Activated CD4-positive, alpha-beta T cell treated with anti-CD3 and anti-CD28 coated beads, Interleukin-2, amount 10 ng/mL, durations not matched to agents 7 days and 5 days (primary cell): ENCODE measurements at places on chromosomes 3 and 15. TPM values are rescaled to one million over a fixed set of nuclear protein-coding genes. Genes with fewer than 3 reads are reported as not detected.

GRCh38 chr3:150547045-150547741 is 606 bp downstream of the EIF2A start:
- peaks cover 43% of the 10 kb centered on the region for H3K36me3 ChIP-seq
- H3K4me3 ChIP-seq: peak overlapping the region; percentile 90
- H3K27ac ChIP-seq: peak overlapping the region; percentile 95

DNA sequence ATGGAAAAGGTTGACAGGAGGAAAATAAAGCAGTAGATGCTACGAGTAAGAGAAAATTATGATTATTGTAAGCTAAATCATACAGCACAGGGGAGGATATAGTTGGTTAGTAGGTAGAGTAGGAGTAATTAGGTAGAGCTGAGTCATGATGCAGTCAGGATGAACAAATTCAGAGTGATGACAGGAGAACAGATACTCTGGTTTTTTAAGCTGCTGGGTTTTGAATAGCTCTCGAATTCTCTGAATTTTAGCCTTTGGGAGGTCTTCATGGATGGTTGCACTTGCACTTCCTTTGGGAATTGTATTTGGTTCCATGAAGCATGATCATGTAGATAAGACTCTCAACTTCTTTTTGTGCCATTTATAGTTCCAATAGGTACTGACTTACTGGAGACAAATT is 96.2 kb downstream of the ECT2 start:
- no peaks in the 10 kb centered on the region for H3K4me1 ChIP-seq
- no peak overlapping the region for H3K27ac ChIP-seq
- no peaks in the 10 kb centered on the region for H3K36me3 ChIP-seq
- no peak overlapping the region for H3K4me3 ChIP-seq

DNA sequence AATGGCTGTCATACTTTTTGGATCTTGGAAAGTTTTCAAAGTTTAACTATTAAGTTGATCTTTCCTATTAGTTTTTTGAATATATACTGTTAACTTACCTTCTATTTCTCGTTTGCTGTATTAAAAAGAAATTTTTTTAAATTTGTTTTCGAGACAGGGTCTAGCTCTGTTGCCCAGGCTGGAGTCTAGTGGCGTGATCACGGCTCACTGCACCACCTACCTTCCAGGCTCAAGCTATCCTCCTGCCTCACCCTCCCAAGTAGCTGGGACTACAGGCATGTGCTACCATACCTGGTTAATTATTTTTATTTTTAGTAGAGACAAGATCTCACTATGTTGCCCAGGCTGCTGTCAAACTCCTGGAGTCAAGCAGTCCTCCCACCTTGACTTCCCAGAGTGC is 4.6 kb downstream of the KNL1 start:
- peaks cover under 1% of the 10 kb centered on the region for H3K27me3 ChIP-seq
- peaks cover 25% of the 10 kb centered on the region for H3K36me3 ChIP-seq
- DNase-seq: no peak
- H3K27ac ChIP-seq: no peak overlapping the region
- peaks cover 19% of the 10 kb centered on the region for H3K4me1 ChIP-seq

DNA sequence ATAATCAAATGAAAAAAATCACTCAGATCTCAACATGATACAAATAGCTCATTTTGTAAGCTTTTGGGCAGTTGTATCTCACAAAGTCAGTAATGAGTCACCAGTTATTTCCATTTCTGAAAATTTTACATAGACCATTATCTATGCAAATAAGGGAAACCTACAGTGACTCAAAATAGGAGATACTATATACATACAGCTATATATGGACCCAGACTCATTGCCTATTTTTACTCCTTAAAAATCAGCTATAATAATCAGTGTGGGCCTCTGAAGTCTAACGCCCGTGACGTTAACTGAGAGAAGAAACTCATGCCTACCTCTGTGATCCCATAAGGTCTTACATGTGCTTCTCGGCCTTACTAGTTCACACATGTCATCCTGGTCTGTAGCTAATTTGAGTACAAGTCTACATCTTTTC is 31.6 kb downstream of the LRIG1 start:
- DNase-seq: no peak
- H3K36me3 ChIP-seq: peaks cover 14% of the 10 kb centered on the region
- H3K4me3 ChIP-seq: no peak overlapping the region
- peaks cover 60% of the 10 kb centered on the region for H3K4me1 ChIP-seq
- no peaks in the 10 kb centered on the region for H3K27me3 ChIP-seq
- H3K27ac ChIP-seq: peak overlapping the region; percentile 66

- H3K4me1 ChIP-seq: no peaks in the 10 kb centered on the region
- H3K27ac ChIP-seq: no peak overlapping the region
- no peak overlapping the region for H3K4me3 ChIP-seq
- DNase-seq: no peak
- peaks cover 3% of the 10 kb centered on the region for H3K27me3 ChIP-seq
Observed at GRCh38 chr15:79527821-79528220, 95.7 kb downstream of the MINAR1 start.

GRCh38 chr3:117144853-117145252 is 435.3 kb downstream of the TUSC7 start:
- no peak for DNase-seq
- H3K36me3 ChIP-seq: no peaks in the 10 kb centered on the region
- H3K27me3 ChIP-seq: no peaks in the 10 kb centered on the region
- H3K4me3 ChIP-seq: no peak overlapping the region
- H3K27ac ChIP-seq: no peak overlapping the region

DNA sequence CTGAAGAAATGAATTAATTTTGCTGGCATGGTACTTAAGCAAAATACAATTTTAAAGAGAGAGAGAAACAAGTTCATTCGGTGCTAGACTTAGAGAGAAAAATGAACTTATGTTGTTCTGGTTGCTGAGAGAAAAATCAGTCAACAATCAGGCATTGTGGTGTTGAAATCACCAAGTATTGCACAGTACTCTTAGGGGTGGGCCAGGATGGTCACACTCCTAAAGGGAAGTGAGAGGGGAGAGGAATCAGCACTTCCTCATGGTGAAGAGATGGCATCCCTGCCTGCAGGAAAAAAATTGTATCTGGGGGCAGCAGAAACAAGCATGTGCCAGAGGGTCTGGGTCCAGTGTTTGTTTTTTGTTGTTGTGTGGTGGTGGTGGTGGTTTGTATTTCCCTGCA is 7.0 kb upstream of the DMXL2 start:
- no peak overlapping the region for H3K27ac ChIP-seq
- no peaks in the 10 kb centered on the region for H3K36me3 ChIP-seq
- peaks cover 4% of the 10 kb centered on the region for H3K4me1 ChIP-seq
- H3K27me3 ChIP-seq: peaks cover 21% of the 10 kb centered on the region

- H3K4me3 ChIP-seq: peak overlapping the region; percentile 53
- H3K27me3 ChIP-seq: no peaks in the 10 kb centered on the region
- peaks cover 21% of the 10 kb centered on the region for H3K36me3 ChIP-seq
- no peak for DNase-seq
- H3K4me1 ChIP-seq: peaks cover 62% of the 10 kb centered on the region
Observed at GRCh38 chr15:42604894-42605744, 29.7 kb downstream of the STARD9 start.

DNA sequence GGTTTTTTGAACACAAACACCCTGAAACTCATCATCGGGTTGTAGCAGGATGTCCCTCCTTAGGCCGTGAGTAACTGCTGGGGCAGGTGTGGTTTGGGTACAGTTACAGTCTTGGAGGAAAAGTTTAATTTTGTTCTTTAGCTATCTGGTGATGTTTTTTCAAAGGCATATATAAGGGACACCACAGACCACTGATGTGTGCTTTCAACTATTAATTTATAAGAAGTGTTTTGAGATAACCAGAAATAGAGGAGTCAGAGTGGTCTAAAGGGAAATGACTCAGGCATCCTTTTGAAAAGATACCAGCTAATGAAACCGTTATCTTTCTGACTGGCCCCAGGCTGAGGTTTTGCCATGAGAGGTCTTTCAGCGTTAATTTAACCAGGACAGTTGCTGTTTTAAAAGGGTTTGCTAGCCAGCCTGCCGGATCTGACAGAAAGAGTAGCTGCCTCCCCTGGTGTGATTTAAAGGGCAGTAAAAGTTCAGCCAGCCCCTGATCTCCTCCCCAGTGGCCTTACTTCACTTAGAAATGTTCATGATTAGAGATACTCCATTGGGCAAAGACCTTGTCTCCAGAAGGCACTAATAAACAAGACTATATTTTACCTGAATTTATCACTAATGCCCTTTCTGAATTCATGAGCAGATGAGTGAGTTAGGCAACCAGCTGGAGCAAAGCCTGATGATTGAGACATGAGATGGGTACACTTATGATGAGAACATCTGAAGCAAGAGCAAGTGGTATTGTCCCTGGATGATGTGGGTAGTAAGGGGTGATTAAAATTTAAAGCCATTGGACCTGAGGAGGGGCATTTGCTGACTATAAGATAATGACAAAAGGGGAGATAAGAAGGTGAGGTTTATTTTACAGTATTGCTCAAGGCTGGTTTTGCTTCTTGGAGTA is 482.5 kb upstream of the TBL1XR1 start:
- H3K36me3 ChIP-seq: no peaks in the 10 kb centered on the region
- no peaks in the 10 kb centered on the region for H3K27me3 ChIP-seq
- no peak for DNase-seq
- peaks cover 30% of the 10 kb centered on the region for H3K4me1 ChIP-seq

GRCh38 chr3:134094491-134094890 is 64.8 kb upstream of the SLCO2A1 start:
- H3K36me3 ChIP-seq: no peaks in the 10 kb centered on the region
- no peak overlapping the region for H3K27ac ChIP-seq
- H3K4me3 ChIP-seq: no peak overlapping the region
- no peaks in the 10 kb centered on the region for H3K4me1 ChIP-seq
- H3K27me3 ChIP-seq: peaks cover 6% of the 10 kb centered on the region

- no peak overlapping the region for H3K27ac ChIP-seq
- peaks cover 2% of the 10 kb centered on the region for H3K27me3 ChIP-seq
- H3K36me3 ChIP-seq: no peaks in the 10 kb centered on the region
- H3K4me1 ChIP-seq: peaks cover 42% of the 10 kb centered on the region
- no peak for DNase-seq
- peak overlapping the region; percentile 64 for H3K4me3 ChIP-seq
Observed at GRCh38 chr3:195148549-195148948, 122.4 kb downstream of the XXYLT1 start.

DNA sequence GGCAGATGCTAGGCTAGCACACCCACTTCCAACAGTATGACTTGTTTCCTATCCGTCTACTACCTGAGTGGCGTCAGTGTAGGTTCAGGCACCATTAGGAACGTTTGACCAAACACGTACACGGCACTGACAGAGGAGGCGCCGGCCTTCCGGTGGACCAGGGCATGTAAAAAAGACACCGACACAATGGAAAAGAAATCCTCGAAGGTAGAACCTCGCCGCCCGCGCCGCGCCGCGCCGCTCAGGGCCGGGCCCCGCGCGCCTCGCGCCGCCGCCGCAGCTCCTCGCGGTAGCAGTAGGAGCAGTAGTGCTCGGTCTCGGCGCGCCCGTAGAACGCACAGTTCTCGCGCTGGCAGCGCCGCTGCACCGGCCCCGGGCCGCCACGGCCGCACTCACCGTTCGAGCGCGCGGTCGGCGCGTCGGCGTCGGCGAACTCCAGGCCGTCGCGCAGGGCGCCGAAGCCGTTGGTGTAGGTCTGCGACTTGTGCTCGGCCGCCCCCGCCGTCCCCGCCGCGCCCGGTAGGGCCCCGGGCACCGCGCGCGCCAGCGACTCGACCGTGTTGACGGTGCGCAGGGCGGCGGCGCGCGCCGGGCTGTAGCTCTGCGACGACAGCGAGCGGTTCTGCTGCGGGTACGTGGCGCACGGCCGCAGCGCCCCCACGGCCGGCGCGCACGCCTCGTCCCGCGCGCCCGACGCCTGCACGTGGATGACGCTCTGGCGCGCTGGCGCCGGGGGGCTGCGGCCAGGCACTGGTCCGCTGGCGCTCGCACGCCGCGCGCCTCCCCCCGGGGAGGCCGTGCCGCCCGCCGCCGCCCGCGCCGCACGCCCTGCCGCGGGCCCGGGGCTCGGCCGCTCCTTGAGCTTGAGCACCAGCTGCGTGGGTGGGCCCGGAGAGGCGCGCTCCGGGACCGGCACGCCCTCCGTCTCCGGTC is 156.7 kb downstream of the KLF13 start:
- peak; percentile 58 for DNase-seq
- peaks cover 68% of the 10 kb centered on the region for H3K4me1 ChIP-seq
- peaks cover 2% of the 10 kb centered on the region for H3K27me3 ChIP-seq
- peaks cover 19% of the 10 kb centered on the region for H3K36me3 ChIP-seq
- peak overlapping the region; percentile 93 for H3K27ac ChIP-seq
- peak overlapping the region; percentile 91 for H3K4me3 ChIP-seq

GRCh38 chr3:85821130-85821756 is 862.5 kb downstream of the CADM2 start:
- no peaks in the 10 kb centered on the region for H3K4me1 ChIP-seq
- no peak overlapping the region for H3K27ac ChIP-seq
- H3K27me3 ChIP-seq: no peaks in the 10 kb centered on the region
- DNase-seq: no peak
- H3K36me3 ChIP-seq: no peaks in the 10 kb centered on the region
- no peak overlapping the region for H3K4me3 ChIP-seq

- H3K4me1 ChIP-seq: peaks cover 21% of the 10 kb centered on the region
- H3K27me3 ChIP-seq: peaks cover 5% of the 10 kb centered on the region
- no peak overlapping the region for H3K27ac ChIP-seq
Observed at GRCh38 chr15:71295603-71296314, 180.5 kb downstream of the THSD4 start.

DNA sequence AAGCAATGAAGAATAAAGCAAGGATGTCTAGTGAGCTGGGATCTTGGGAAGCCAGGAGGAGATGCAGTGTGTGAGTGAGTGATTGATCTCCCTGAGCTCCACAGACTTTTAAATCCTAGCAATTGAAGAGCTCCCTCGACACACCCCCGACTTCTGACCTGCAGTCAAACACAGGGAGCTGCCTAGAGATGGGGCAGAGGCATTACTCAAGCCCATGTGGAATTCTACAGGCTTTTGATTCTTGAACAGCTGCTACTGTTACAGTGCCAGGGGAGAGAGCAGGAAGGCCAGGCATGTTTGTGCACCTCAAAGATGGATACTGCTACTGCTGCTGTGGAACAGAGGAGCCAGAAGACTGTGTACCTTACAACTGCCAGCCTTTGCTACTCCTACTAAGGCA is 1403.1 kb upstream of the ALCAM start:
- H3K4me3 ChIP-seq: no peak overlapping the region
- no peaks in the 10 kb centered on the region for H3K4me1 ChIP-seq
- no peak overlapping the region for H3K27ac ChIP-seq
- no peaks in the 10 kb centered on the region for H3K36me3 ChIP-seq

DNA sequence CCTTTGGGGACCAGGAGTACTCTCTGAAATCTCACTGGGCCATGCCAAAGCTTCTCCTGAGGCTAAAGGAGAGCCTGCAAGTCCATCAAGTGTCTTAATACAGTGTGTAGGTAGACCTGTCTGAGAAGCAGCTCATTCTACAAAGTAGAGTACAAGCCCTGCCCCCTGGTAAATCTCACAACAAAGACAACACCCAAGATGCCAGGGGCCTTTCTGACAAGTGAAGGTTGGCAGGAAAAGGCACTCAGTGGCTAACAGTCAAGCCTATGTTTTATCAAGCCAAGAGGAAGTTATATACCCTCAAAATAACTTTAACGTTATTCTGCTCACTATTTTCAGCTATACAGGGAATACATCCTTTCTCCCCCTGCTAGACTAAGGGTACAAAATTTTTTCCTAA is 58.3 kb downstream of the NMNAT3 start:
- DNase-seq: no peak
- no peak overlapping the region for H3K4me3 ChIP-seq
- H3K36me3 ChIP-seq: no peaks in the 10 kb centered on the region
- no peak overlapping the region for H3K27ac ChIP-seq
- H3K4me1 ChIP-seq: no peaks in the 10 kb centered on the region
- no peaks in the 10 kb centered on the region for H3K27me3 ChIP-seq

GRCh38 chr3:13261892-13262291 is 158.2 kb downstream of the NUP210 start:
- peaks cover 2% of the 10 kb centered on the region for H3K27me3 ChIP-seq
- peaks cover 7% of the 10 kb centered on the region for H3K4me1 ChIP-seq
- H3K36me3 ChIP-seq: no peaks in the 10 kb centered on the region
- no peak for DNase-seq
- H3K27ac ChIP-seq: no peak overlapping the region
- no peak overlapping the region for H3K4me3 ChIP-seq

Gene KBTBD8
- total RNA-seq: 8.3 TPM

Gene ADGRG7
- not detected for total RNA-seq

Gene HRH1
- total RNA-seq: 0.25 TPM

Gene BNIP2
- 75.2 TPM for total RNA-seq

Gene SPTSSB
- not detected for total RNA-seq

Gene STXBP5L
- total RNA-seq: not detected
